ENCODE measurements at places on chromosomes 1 and 21.
A peak's percentile ranks its signal among the peaks of the same experiment; 100 is the strongest.

GRCh38 chr21:41526478-41527087 is 18.6 kb upstream of the TMPRSS2 start:
- no peaks in the 10 kb centered on the region for H3K36me3 ChIP-seq
- H3K27me3 ChIP-seq, result no peaks in the 10 kb centered on the region
- H3K4me3 ChIP-seq, result no peak overlapping the region
- H3K4me1 ChIP-seq, result peaks cover 2% of the 10 kb centered on the region
- no peak overlapping the region for H3K27ac ChIP-seq
- DNase-seq, result no peak

- H3K4me1 ChIP-seq, result no peaks in the 10 kb centered on the region
- H3K36me3 ChIP-seq, result no peaks in the 10 kb centered on the region
- no peaks in the 10 kb centered on the region for H3K27me3 ChIP-seq
- H3K4me3 ChIP-seq, result peak overlapping the region; percentile 77
- no peak overlapping the region for H3K27ac ChIP-seq
Observed at GRCh38 chr1:111448482-111448917, 556 bp downstream of the WDR77 start.

DNA sequence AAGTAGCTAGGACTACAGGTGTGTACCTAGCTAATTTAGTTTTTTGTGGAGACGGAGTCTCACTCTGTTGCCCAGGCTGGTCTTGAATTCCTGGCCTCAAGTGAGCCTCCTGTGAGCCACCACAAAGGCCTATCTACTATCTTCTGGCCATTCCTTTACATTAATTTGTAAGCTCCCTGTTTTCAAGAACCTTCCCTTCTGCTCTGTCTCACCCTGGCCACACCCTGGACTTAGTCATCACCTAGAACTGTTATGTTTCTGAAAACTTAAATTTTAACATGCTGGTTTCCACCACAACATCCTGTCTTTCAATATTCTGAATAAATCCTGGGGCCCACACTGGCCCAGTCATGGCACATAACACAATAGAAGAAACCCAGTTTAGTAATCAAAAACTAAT is 4.9 kb upstream of the B4GALT3 start:
- H3K4me1 ChIP-seq, result no peaks in the 10 kb centered on the region
- no peak overlapping the region for H3K4me3 ChIP-seq
- DNase-seq, result no peak
- no peaks in the 10 kb centered on the region for H3K27me3 ChIP-seq
- H3K36me3 ChIP-seq, result no peaks in the 10 kb centered on the region

DNA sequence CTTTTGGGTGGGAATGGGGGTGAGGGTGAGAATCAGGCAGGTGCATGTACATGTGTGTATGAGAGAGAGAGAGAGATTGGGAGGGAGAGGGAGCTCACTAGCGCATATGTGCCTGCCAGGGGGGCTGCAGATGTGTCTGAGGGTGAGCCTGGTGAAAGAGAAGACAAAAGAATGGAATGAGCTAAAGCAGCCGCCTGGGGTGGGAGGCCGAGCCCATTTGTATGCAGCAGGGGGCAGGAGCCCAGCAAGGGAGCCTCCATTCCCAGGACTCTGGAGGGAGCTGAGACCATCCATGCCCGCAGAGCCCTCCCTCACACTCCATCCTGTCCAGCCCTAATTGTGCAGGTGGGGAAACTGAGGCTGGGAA is 95.0 kb downstream of the EPHB2 start:
- no peak overlapping the region for H3K27ac ChIP-seq
- peaks cover 11% of the 10 kb centered on the region for H3K4me1 ChIP-seq
- no peak for DNase-seq
- H3K36me3 ChIP-seq, result no peaks in the 10 kb centered on the region
- no peaks in the 10 kb centered on the region for H3K27me3 ChIP-seq

DNA sequence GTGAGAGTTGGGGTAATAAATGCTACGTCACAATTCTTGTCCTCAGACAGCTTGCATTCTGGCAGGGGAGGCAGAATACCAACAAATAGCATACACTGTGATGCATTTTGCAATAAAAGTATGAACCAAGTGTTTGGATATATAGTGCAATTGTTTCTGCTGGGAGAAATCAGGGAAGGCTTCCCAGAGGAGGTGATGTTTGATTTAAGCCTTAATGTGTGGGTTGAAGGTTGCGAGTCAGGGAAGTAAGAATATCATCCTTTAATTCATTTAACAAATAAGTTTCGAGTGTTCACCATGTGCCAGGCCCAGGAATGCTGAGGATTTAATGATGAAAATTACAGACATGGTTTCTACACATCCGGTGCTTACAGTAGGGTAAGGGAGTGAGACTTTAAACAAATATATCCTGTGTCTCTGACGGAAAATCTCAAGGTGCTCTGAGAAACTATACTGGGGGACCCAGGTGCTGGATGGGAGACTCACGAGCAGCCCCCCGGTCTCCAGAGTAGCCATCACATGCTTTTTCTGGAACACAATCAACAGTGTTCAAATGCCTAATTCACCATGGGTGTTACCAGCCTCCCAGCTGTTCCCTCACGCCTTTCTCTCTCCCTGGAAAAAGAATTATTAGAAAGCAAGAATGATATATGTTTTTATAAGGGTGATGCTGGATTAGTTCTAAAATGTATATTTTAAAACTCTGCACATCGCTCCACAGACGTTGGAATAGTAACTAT is 31.7 kb downstream of the RASSF5 start:
- no peaks in the 10 kb centered on the region for H3K27me3 ChIP-seq
- no peak overlapping the region for H3K27ac ChIP-seq
- no peak for DNase-seq
- no peak overlapping the region for H3K4me3 ChIP-seq

DNA sequence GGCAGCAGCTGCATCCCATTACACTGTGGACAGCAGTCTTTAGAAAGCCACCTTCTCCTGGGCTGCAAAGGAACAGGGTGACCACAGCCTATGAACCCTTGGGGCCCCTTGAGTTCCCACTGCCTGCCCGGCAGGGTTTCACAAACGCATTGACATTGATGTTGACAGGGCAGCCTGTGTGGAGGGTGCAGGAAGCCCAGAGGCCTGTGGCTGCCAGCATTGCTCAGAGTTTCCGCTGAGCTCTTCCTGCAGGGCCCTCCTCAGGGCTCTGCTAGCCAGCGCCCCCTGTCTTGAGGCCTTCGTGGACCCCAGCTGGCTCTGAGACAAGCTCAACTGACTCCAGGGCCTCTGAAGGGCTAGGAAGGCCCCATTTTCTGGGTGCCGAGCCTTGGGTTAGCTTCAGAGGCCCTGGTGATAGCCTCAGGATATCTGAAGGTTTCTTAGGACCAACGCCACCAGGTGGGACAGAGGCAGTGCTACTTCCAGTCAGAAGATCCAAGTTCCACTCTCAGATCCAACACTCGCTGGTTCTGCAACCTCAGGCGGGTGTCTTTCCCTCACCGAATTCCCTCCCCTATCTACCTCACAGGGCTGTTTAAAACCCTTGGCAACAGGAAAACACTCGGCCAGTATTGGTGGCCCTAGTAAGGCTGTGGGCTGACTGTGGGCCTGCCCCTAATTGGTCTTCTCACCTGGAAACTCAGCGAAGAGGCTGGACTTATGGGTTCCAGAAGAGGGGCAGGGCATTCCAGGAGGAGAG is 27.2 kb upstream of the EPS8L3 start:
- H3K36me3 ChIP-seq, result no peaks in the 10 kb centered on the region
- DNase-seq, result no peak
- no peak overlapping the region for H3K4me3 ChIP-seq
- H3K27ac ChIP-seq, result no peak overlapping the region

GRCh38 chr1:115115521-115116161 is 26.3 kb upstream of the TSPAN2 start:
- no peaks in the 10 kb centered on the region for H3K36me3 ChIP-seq
- no peak for DNase-seq
- no peaks in the 10 kb centered on the region for H3K27me3 ChIP-seq

DNA sequence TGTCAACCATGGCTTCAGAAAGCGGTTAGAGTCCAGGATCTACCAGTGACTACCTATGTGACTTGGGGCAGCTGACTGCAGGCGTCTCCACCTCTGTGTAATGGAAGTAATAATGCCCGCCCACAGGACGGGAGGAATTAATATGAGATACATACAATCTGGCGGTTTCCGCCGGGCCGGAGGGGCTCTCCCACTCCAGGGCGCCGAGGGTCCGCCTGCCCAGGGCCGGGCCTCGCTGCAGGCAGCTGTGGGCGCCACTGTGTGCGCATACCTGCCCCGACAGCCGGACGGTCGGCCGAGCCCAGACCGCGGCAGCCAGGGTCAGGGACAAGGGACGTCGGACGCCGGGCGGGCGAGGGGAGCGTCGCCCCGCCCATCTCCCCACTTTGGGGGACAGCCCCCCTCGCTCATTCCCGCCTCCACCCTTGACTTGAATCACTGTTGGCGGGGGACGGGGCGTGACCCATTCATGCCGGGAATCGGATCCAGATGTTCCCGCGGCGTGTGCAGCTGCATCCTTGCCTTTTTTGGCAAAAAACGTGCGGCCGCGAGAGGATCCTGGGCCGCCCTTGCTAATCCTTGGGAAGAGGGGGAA is 6.0 kb upstream of the SF3A3 start:
- H3K27ac ChIP-seq, result no peak overlapping the region
- peaks cover 9% of the 10 kb centered on the region for H3K36me3 ChIP-seq
- peak overlapping the region; percentile 32 for H3K4me3 ChIP-seq
- no peaks in the 10 kb centered on the region for H3K27me3 ChIP-seq
- peaks cover 16% of the 10 kb centered on the region for H3K4me1 ChIP-seq
- DNase-seq, result no peak

DNA sequence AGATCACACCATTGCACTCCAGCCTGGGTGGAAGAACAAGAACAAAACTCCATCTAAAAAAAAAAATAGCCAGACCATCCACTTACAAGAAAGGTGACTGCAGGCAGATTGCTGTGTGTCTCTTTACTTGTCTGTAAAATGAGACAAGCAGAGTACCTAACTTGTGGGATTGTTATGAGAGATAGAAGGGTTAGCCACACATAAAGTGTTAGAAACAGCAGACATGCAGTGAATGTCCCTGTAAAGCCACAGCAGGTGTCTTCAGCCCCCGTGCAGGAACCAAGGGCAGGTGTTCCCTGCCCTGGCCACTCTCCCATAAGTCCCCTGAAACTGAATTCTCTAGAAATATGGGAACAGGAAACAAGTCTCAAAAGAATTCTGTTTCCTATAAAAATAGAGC is 40.8 kb upstream of the EFHD2 start:
- no peaks in the 10 kb centered on the region for H3K27me3 ChIP-seq
- DNase-seq, result no peak
- H3K4me1 ChIP-seq, result no peaks in the 10 kb centered on the region
- H3K36me3 ChIP-seq, result no peaks in the 10 kb centered on the region

DNA sequence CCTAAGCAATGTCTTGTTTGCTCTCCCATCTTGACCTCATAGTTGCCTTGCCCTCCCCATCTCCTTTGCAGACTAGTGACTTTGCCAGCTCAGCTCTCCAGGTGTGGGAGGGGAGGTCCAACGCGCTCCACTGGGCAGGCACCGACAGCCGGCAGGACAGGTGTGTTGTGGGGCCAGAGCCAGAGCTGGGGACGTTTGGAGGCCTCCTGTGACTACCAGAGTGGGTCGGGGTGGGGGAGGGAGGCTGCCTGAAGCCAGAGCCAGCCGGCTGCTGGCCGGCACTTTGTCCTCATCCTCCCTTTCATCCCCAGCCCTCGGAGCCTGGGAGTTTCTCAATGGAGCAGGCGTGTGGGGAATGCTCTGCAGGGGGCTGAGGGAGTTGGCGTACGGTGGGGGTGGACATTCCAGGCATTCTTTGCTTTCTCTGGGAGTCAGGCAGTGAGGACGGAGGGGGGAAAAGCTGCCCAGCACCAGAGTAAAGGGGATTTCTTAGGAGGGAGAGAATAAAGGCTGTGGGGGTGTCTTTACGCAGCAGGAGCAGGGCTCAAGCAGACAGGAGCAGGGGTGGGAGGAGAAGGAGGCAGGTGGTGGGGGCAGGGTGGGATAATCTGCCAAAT is 20.2 kb downstream of the NUAK2 start:
- H3K36me3 ChIP-seq, result peaks cover 30% of the 10 kb centered on the region
- H3K27me3 ChIP-seq, result no peaks in the 10 kb centered on the region
- peak overlapping the region; percentile 4 for H3K27ac ChIP-seq
- H3K4me1 ChIP-seq, result peaks cover 14% of the 10 kb centered on the region
- no peak overlapping the region for H3K4me3 ChIP-seq
- peak; percentile 99 for DNase-seq
